ENCODE measurements at places on chromosomes 6 and 20.

DNA sequence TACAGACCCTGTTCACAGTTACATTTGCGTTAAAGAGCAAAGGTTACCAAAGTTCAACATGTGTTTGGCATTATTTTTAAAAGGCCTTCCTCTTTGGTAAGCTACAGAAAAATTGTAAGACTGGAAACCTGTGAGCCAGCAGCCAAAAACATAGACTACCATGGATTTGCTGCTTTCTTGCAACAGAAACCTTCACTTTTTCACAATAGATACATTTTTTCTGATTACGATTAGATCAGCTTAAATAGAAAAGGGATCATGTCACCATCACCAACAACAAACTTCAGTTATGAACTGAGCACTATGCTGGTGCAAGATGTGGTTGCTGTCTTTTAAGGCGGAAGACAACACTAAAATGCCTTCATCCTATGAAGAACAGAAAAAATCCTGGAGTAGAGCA, 112.3 kb upstream of the MARCKS start:
- DNase-seq, result no peak

GRCh38 chr20:60381643-60382400, 423.6 kb downstream of the CDH26 start:
- DNase-seq, result no peak

DNA sequence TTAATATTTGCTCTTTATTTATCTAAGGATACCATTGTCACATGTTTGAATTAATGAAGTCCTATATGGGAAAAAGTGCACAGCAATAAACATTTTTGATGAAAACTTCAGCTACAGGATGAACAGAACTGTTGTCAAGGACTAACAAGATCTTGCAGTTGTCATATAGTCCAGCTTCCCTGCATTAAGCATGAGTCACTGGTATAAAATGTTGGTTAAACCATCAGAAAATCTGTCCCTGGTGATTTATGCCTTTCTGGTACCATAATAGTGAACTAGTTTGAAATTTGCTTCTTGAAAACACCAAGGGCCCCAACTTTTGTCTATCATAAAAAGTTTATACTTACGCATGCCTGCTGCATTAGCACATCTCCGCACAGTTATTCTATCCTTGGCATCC, 60.4 kb upstream of the RSPO3 start:
- DNase-seq, result no peak

- no peak for DNase-seq
These were observed 14.6 kb upstream of the ADA start for GRCh38 chr20:44666066-44666465.

DNA sequence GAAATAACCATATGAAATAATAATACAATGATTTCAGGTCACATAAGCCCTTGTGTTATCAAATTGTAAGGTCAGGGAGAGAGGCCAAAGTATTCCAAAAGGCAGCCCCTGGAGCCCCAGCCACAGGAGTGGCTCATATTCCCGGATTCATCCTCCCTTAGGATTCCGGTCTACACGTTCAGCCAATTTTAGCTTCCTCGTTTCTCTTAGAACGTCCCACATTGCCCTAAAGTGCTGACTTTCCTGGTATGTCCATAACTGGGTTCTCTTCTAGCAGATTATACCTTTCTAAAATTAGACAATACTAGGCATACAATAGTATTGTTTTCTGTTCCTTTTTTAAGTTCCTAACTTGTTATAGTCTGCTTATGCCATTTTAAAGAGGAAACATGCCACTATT, 192.7 kb upstream of the NOX3 start:
- no peak for DNase-seq

DNA sequence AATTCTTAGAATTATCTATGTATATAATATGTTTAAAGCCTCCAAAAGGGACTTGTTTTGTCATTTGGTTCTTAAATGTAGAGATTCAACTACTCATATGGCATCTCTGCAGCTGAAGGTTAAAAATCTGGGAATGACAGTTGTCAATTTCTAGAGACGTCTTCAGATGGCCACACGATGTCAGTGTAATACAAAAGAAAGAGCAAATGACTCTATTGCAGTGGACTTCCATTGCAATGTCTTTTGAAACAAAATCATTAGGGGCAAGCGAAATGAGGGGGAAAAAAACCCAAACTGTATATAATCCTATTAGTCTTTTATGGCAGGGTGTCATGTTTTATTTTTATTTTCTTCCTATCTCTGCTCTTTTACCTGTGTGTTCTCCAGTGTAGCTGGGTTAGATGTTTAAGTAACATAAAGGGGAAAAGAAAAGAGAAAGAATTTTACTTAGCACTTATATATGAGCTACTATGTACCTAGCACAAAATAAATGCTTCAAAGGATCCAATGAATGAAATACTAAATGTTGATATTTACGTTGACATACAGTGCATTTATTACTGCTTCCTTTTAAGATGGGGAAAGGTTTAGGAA, 26.2 kb downstream of the CCN2 start:
- DNase-seq, result peak; percentile 10

- DNase-seq, result no peak
These were observed 415.1 kb downstream of the PLCB1 start for GRCh38 chr20:8547035-8547650.

GRCh38 chr6:170434821-170435155, 118.3 kb downstream of the PSMB1 start:
- no peak for DNase-seq

GRCh38 chr20:19504251-19504650, 253.8 kb upstream of the RIN2 start:
- no peak for DNase-seq

GRCh38 chr6:30077218-30077617, 1.6 kb upstream of the RNF39 start:
- no peak for DNase-seq

DNA sequence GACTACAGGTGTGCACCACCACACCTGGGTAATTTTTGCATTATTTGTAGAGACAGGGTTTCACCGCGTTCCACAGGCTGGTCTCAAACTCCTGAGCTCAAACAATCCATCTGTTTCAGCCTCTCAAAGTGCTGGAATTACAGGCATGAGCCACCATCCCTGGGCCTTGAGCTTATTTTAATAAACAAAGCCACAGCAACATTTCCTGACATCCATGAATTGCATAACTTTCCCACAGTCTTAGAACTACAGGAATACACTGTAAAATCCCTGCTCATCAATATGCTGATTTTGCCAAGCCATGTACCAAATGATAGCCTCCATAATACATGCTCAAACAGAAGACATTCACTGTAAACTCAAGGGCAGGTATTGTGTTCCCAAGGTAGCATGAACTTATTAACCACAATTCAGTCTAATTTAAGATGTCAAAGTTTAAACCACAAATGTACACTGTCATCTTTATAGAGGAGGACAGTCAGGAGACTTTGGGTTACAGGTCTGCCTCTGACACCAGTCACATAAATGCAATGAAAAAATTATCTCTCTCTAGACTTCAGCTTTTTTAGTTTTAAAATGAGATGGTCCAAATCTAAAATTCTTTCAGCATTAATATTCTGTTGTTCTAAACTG, 40.0 kb downstream of the NUDT3 start:
- no peak for DNase-seq

GRCh38 chr6:167807756-167808155, 19.0 kb upstream of the AFDN start:
- no peak for DNase-seq

DNA sequence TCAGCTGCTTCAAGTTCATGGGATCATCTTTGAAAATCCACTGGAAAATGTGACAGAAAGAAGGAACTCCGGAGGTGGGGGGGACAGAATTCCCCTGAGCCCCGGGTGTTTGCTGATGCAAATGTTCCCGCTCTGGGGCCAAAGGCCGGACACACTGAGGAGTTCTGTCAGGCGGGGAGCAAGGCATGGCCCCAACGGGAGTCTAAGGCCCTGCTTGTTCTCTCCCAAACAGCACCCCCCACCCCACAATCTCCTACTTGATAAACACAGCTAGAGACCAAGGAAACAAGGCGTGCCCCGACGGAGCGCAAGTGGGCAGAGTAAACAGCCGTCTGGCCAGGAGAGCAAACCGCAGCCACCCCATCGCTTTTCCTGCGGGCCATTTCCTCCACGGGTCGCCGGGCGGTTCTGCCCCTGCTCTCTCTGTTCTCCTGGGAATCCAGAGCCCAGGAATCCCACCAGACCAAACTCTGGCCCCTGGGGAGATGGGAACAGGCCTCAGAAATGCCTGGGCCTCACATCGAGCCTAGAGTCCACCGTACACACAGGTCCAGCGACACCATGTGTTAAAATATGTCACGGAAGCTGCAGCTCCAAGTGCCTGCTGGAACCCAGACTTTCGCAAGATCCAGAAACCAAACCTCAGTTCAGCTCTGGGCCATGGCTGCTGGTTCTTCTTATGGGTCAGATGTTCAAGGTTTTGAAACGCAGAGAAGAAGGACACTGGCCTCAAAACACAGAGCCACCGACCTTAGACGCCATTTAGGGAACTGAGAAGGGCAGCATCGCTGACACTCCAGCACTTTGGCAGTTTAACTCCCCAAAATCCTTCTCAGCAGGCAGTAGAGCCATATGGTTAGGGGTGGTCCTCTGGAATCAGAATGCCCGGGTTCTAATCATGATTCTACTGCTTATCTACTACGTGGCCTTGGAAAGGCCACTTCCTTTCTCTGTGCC, 104.2 kb downstream of the PREX1 start:
- no peak for DNase-seq

- DNase-seq, result peak; percentile 65
These were observed 60.7 kb downstream of the SYNJ2 start for GRCh38 chr6:158042245-158042798.

DNA sequence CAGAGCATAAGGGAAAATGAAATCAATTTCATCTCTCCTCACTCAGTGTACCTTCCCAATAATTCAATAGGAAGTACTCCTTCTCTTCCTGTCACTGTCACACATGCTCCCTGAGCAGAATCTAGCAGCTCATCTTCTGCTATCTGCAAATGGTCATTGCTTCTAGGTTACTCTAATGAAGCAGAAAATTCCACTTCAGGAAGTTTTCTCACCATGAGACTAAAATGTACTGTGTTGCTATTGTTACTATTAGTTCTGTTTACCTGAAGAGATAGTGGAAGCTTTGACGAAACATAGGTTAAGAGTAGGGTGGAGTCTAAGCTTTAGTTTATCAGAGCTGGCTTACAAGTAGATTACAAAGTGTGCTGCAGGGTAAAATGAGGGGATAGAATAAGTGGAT, 52.8 kb downstream of the RFX6 start:
- no peak for DNase-seq

DNA sequence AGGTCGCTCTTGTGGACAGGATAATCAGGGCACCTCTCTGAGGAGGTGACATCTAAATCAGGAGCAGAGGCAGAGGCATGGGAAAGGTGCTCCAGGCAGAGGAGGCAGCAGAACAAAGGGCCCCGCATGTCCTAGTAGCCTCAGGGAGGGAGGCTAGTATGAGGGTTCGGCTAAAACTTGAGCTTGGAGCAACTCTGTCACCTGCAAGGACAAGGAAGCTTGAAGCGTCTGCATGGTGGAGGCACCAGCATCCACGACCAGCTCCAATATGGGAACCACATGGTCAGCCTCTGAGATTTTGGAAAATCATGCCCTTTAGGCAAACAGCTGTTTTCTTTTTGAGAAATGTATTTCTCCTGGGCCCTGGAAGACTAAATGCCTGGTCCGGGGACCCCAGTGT, 13.0 kb upstream of the MPC1 start:
- DNase-seq, result no peak

- no peak for DNase-seq
These were observed 1.5 kb downstream of the RIOK1 start for GRCh38 chr6:7391151-7391550.

DNA sequence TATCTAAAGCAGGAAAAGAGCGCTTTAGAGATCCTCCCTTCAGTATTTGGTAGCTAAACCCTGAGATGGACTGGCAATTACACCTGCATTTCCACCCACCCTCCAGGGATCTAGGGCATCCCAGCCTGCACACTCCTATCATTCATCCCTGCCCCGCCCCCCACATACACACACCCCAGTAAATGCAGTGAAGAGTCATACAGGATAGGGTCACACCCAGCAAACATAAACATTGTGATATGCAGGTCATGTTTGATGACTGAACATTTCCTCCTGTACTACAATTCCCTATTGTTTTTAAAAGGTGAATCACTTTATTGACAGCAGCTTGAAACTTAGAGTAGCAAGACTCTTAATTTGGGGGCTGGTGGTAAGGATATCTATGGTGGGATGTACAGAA, 112.9 kb downstream of the FOXO3 start:
- no peak for DNase-seq

DNA sequence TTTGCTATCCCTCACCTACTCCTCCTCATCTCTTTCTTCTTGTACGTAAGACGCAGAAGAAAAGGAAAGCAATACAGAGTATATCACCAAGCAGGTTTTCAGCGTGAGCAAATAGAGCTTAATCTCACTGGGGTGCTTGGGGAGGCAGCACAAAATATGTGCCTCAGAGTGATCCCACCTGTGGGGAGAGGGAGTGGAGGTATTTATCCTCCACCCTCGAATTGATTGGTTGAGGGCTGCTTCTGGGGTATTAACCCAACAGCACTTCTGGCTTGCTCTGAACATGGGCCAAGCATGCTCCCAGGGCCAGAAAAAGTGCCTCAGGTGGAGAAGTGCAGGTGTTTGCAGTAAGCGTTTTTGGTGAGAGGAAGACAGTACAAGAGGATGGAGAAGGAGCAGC, 78.5 kb upstream of the EYA2 start:
- no peak for DNase-seq

- no peak for DNase-seq
These were observed 60.4 kb downstream of the FOXO3 start for GRCh38 chr6:108621117-108621516.

- no peak for DNase-seq
These were observed 210.4 kb upstream of the PHACTR1 start for GRCh38 chr6:12506159-12506558.

DNA sequence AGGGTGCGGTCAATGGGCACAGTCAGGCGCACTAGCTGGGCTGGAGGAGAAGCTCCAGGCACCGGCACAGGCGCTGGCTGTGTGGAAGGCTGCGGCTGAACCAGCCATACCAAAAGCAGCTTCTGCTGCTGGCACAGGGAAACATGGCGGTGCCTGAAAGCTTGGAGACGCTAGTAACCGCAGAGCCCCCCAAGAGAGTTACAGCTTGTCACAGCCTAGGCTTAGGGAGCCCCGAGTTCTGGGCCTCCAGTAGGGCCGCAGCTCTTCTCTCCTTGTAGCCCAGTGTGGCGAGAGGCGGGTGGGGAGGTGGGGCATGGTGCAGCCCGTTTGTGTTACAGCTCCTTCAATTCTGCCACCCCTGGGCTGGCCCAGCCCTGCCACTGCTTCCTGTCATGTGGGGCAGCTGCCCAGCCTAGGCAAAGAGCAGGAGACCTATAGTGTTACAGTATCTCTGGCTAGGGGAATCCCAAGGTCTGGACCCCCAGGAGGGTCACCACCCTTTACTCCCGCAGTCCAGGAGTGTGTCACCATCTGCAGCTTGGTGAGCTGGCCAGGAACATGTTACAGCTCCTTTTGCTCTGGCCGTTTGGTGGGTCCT, 58.6 kb upstream of the MANEA start:
- DNase-seq, result no peak

GRCh38 chr20:63056236-63057170, 49.7 kb upstream of the BHLHE23 start:
- peak; percentile 67 for DNase-seq

GRCh38 chr6:165096868-165097267, 212.5 kb downstream of the C6orf118 start:
- no peak for DNase-seq

- no peak for DNase-seq
These were observed 28.4 kb downstream of the FOXA2 start for GRCh38 chr20:22555791-22556564.

GRCh38 chr6:33015798-33016197, 6.4 kb upstream of the HLA-DOA start:
- DNase-seq, result no peak

GRCh38 chr6:14726816-14727493, 518.9 kb upstream of the JARID2 start:
- DNase-seq, result no peak

GRCh38 chr6:131728296-131728939, 17.6 kb upstream of the CTAGE9 start:
- DNase-seq, result no peak

All from SK-N-DZ (cell line).